Cerebellar cortex (tissue), 1 donor: ENCODE measurements at places on chromosomes 16 and 17.

DNA sequence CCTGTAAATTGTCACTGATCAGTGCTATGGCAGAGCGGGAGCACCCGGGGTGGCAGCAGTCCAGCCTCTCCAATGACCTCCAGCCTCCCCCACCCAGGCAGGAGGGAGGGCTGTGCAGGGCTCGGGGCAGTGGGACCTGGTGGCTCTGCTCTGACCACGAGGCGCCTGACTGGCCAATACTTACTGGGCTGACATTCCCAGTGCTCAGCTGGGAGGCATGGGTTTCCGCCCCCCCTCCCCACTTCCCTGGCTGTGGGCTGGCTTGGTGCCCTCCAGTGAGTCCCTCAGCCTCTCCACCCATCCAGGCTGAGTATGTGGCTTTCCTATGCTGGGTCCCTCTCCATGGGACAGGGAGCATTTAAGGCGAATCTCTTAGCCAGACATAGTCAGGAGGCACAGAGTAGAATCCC, 2.7 kb downstream of the SOCS3 start:
- DNase-seq = no peak

- DNase-seq = no peak
Measured at GRCh38 chr17:53794875-53795274, 27.9 kb upstream of the KIF2B start.

DNA sequence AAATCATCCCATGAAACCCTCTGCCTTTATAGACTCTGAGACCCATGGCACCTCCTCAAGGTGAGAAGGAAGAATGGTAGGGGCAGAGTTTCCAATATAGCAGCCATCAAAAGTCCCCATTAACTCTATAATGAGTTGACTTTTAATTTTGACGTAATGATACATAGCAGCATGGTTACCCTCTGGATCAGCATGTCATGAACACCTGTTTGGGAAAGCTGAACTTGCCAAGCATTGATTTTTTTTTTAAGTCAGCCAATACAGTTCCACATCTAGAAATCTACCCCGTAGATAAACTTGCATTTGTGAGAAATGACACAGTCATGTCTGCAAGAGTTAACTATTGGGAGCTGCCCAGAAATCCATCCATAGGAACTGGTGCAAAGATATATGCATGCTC, 191.8 kb downstream of the TMEM114 start:
- no peak for DNase-seq

- DNase-seq = no peak
Measured at GRCh38 chr16:59356144-59356543, 622.0 kb upstream of the GOT2 start.

- no peak for DNase-seq
Measured at GRCh38 chr16:57115168-57115513, 22.8 kb downstream of the CPNE2 start.

GRCh38 chr17:75514919-75515495, 330 bp downstream of the CASKIN2 start:
- no peak for DNase-seq

- DNase-seq = peak; percentile 11
Measured at GRCh38 chr16:10668322-10669045, 26.2 kb downstream of the TEKT5 start.

GRCh38 chr16:72844225-72844920, 203.6 kb downstream of the ZFHX3 start:
- DNase-seq = no peak

GRCh38 chr16:11254913-11255736, 879 bp downstream of the SOCS1 start:
- DNase-seq = no peak

- no peak for DNase-seq
Measured at GRCh38 chr16:53912155-53912554, 208.2 kb downstream of the FTO start.

GRCh38 chr17:49987681-49988441, 7.2 kb downstream of the DLX3 start:
- peak; percentile 65 for DNase-seq

- no peak for DNase-seq
Measured at GRCh38 chr17:17051380-17051779, 9.1 kb downstream of the MPRIP start.

- DNase-seq = peak; percentile 88
Measured at GRCh38 chr17:17781591-17782496, 54.9 kb downstream of the SREBF1 start.

DNA sequence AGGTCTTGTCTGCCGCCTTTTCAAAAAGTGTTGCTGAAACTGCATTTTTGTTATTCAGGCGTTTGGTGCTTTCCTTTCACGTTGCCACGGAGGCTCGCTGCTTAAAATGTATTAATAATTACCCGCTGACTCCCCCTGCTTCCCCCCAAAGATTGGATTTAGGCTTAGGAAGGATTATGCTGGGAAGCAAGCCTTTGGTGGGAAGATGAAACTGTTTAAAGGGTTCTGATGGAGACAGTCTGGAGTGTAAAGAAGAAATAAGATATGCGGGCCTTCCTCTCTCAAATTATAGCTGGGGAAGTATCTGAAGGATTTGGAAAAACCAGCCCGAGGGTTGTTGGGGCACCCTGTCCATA, 1.1 kb downstream of the KSR1 start:
- DNase-seq = no peak

GRCh38 chr17:55343900-55344513, 77.6 kb downstream of the MMD start:
- DNase-seq = no peak

DNA sequence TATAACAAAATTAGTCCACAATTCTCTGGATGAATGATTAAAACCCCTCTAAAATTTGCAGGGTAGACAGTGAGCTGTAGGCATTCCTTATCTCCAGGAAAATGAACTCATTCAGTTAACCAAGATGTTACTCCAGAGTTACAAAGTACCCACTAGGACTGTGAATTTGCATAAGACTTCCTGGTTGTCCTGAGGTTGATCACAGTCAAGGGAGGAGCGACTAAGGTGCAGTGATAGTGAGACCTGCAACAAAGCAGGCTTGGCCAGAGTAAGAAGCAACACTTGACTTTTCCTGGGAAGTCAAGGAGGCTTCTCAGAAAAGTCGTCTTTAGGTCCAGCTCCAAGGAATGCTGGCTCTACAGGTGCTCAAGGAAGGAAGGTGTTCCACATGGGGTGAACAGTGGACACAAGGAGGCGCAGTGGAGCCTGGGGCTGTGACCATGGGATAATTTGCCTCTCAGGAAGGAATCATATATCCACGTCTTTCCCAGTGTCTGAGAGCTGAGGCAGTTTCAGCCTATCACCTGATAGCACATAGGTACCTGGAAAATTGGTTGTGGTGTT, 821.1 kb upstream of the EEF2KMT start:
- no peak for DNase-seq

- peak; percentile 63 for DNase-seq
Measured at GRCh38 chr17:68319410-68320162, 28.3 kb downstream of the ARSG start.

DNA sequence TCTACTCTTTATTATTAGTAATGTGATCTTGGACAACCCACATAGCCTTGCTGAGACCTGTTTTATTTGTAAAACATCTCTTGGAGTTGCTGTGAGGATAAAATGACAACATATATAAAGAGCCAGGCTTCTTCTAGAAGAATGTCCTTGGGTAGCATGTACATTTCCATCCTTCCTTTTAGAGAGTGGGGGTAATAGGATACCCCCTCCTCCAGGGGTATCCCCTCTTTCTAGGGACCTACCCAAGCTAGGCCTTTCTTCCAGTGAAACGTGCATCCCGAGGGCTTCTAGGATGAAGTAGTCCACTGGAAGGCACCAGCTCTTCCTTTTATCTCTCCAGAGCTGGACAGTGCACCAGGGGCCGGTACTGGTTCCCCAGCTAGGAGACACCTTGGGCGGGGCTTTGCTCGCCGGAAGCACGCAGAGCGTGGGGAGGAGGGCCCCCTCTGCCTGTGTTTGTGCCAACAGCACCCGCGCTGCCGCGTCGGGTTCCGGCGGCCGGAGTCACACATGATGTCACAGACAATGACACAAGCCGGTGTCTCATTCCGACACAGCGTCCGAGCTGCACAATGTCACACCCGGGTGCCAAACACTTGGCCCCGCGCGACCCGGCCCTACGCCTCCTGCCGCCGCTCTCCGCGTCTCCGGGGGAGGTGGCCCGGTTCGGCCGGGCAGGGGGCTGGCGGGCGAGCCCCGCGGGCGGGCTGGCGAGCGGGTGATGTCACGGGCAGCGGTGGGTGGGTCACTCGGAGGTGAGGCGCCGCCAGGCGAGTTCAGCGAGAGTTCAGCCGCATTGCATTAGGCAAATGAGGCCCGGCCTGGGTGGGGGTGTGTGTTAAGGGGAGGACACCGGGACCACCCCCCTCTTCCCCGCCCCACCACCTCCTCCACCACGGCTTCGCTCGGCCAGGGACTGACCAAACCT, 23.4 kb downstream of the GJD3 start:
- DNase-seq = peak; percentile 65

DNA sequence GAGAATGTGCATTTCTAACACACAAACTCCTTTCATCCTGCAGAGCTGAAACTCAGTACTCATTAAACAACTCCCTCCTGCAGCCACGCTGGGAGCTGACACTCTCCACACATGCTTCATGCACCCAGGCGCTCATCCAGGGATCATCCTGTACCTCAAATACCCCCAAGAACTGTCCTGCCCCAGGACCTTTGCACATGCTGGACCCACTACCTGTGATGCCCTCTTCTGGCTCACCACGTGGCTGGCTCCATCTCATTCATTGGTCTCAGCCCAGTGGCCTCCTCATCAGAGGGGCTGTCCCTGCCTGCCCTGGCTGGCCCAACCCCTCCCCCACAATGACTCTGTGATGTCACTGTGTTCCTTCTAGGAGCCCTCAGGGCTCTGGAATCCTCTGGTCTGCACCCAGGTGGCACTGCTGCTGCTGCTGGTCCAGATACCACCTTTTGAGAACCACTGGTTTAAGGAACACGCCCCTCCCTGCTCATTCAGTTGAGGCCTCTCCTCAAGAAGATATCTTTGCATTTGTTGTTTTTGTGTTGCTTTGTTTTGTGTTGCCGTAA, 160.9 kb upstream of the FOXF1 start:
- no peak for DNase-seq

DNA sequence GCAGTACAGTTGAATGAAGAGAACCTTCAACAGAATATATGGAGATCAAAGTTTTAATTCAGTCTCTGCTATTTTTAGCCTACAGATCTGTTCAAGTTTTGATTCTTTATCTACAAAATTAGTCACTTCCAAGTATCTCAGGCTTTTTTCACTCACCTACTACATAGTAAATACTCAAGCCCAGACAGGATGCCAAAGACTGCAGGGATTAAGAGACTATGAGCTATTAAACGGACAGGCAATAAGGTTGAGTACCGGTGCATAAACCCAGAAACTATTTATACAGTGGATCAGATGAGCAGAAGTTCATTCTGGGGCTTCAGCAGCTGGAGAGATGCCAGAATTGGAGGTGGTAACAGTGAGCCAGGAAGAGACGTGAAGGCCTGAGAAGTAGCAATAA, 18.7 kb upstream of the OR3A1 start:
- no peak for DNase-seq

GRCh38 chr17:32940706-32941390, 12.9 kb downstream of the TMEM98 start:
- no peak for DNase-seq

GRCh38 chr17:66552371-66552770, 250.0 kb downstream of the PRKCA start:
- DNase-seq = no peak

- DNase-seq = no peak
Measured at GRCh38 chr16:85697431-85697830, 8.7 kb upstream of the GINS2 start.

DNA sequence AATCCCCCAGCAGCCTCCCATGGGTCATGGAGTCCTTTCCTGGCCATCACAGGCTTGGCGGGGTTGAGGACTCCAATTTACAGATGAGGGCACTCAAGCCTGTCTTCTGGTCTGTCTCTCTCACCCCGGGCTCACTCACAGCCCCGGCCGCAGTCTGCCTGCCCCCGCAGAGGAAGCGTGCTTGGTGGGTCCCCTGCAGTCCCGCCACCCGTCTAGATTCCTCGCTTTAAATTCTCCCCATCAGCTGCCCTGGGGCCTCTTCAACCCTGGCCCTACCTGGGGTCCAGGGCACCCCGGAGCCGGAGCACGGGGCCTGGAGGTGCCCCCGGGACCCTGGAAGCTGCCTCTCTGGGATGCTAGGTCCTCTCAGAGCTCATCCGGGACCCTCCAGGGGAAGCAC, 92.9 kb downstream of the ENGASE start:
- no peak for DNase-seq

- DNase-seq = no peak
Measured at GRCh38 chr17:27560668-27561067, 70.3 kb upstream of the LGALS9 start.

GRCh38 chr17:50332196-50332595, 13.7 kb upstream of the XYLT2 start:
- DNase-seq = no peak

DNA sequence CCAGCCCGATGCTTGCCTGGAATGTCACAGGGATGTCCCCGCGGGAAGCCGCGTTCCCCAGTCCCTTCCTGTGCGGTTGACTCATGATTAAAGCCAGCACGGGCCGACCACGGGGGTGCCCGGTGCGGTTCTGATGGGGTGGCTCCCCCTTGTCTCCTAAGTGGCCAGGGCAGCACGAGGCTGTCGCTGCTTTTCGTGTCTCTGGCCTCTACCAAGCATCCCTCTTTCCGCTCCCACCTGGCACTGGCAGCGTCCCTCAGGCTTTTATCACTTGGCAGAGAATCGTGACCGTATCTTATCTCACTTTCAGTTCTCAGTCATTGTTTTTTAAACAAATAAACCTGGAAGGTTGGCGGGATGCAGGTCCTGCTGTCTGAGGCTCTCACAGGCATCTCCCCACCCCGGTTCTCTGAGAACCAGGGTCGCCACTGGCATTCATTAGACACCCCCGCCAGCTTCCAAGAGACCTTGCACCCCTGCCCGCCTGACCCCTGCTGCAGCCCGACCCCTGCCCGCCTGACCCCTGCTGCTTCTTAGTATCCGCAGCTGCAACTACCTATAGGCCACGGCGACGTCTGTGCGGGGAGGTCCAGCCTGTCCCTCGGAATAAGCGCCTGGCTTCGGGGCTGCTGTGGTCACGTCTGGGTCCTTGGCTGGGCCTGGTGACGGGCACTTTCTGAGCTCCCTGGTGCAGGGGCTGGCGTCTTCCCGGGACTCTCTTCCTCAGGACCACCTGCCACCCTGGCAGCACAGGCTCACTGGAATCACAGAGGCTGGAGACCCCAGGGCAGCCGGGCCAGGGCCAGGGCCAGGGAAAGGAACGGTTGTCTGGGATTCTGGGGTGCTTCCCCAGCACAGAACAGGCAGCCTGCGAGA, 7.5 kb downstream of the C1QTNF8 start:
- DNase-seq = no peak

DNA sequence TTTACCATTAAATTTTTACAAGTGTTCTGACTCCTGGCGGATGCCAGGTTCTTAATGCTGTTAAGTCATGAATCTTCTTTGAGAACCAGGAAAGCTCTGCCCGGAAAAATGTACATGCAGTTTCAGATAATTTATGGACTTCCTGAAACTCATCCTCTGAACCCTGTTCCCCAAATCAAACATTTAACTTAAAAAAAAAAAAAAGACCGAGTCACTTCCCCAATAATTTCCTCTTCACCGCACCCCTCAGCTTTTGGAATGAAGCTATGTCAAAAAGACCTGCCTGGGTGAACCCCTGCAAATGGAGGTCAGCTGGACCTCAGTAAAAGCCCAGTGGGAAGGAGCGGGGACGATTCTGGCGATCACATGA, 15.0 kb downstream of the ZNF232 start:
- DNase-seq = no peak
